A549 treated with Hydrocortisone at 1 μM for 4 hours (cell line): ENCODE measurements at places on chromosomes 3 and 15. TPM values are rescaled to one million over a fixed set of nuclear protein-coding genes. Genes with fewer than 3 reads are reported as not detected.

Gene MITF
- 4.9 to 7.2 TPM (median 6.4 TPM) in 5 replicates for total RNA-seq

Gene RHCG
- total RNA-seq = 41.3 to 50.1 TPM (median 43.6 TPM) in 5 replicates

Gene ACP3
- total RNA-seq = 0.10 TPM in 1 of 5 replicates, not detected in the others

Gene MNS1
- 2.2 to 3.6 TPM (median 2.8 TPM) in 5 replicates for total RNA-seq

Gene SLC12A8
- 1.6 to 2.2 TPM (median 1.8 TPM) in 5 replicates for total RNA-seq

Gene NPAP1
- total RNA-seq = not detected in 5 replicates

Gene SERINC4
- total RNA-seq = 0.06 to 0.28 TPM (median 0.08 TPM) in 5 replicates

Gene TBL1XR1
- 14.8 to 24.9 TPM (median 18.9 TPM) in 5 replicates for total RNA-seq

Gene ALS2CL
- total RNA-seq = 6.5 to 8.7 TPM (median 7.8 TPM) in 5 replicates

Gene TIGIT
- not detected in 5 replicates for total RNA-seq

Gene TMEM108
- total RNA-seq = not detected in 5 replicates

Gene BCL2A1
- 9.5 to 12.8 TPM (median 10.3 TPM) in 5 replicates for total RNA-seq

Gene CCDC39
- not detected in 5 replicates for total RNA-seq

Gene CD96
- total RNA-seq = 0.02 TPM in 1 of 5 replicates, not detected in the others

Gene NANOGP8
- total RNA-seq = not detected in 5 replicates

Gene CHAC1
- total RNA-seq = 5.9 to 14.3 TPM (median 8.6 TPM) in 5 replicates

Gene WDR6
- 65.0 to 73.0 TPM (median 69.3 TPM) in 5 replicates for total RNA-seq

Gene CLEC3B
- 0.13 to 0.31 TPM (median 0.20 TPM) in 4 of 5 replicates, not detected in the other for total RNA-seq

Gene SEMA6D
- not detected in 5 replicates for total RNA-seq

Gene COLQ
- 0.25 to 0.53 TPM (median 0.29 TPM) in 5 replicates for total RNA-seq

Gene SELENOK
- total RNA-seq = 18.9 to 22.8 TPM (median 21.9 TPM) in 5 replicates

Gene CLDN18
- not detected in 5 replicates for total RNA-seq

Gene PGBD4
- 1.2 to 1.9 TPM (median 1.5 TPM) in 5 replicates for total RNA-seq

Gene C3orf70
- 0.03 to 0.06 TPM (median 0.03 TPM) in 5 replicates for total RNA-seq

Gene C3orf20
- total RNA-seq = 0.08 TPM in 1 of 5 replicates, not detected in the others

Gene PLA1A
- 0.25 to 0.51 TPM (median 0.43 TPM) in 5 replicates for total RNA-seq

Gene ISG20
- total RNA-seq = 33.0 to 44.6 TPM (median 38.2 TPM) in 5 replicates

Gene EXD1
- total RNA-seq = 0.06 to 0.22 TPM in 2 of 5 replicates, not detected in the others

Gene RHOV
- total RNA-seq = 3.7 to 4.8 TPM (median 4.6 TPM) in 5 replicates

Gene FMN1
- 0.21 to 0.39 TPM (median 0.29 TPM) in 5 replicates for total RNA-seq

Gene SLC6A6
- 72.1 to 112 TPM (median 84.4 TPM) in 5 replicates for total RNA-seq

Gene GOLGA8J
- 0.16 TPM in 1 of 5 replicates, not detected in the others for total RNA-seq

Gene AHSG
- total RNA-seq = 0.09 to 0.13 TPM (median 0.12 TPM) in 4 of 5 replicates, not detected in the other

Gene VWA5B2
- total RNA-seq = 0.25 to 0.60 TPM (median 0.40 TPM) in 5 replicates

Gene HYKK
- total RNA-seq = 5.2 to 6.5 TPM (median 5.7 TPM) in 5 replicates

Gene SNURF
- total RNA-seq = 5.2 to 16.4 TPM (median 10.8 TPM) in 5 replicates

Gene PLCH1
- 0.79 to 1.1 TPM (median 0.84 TPM) in 5 replicates for total RNA-seq
